ENCODE measurements at places on chromosomes 16 and 17.

GRCh38 chr17:14630046-14630445, 329.2 kb downstream of the HS3ST3B1 start:
- no peak for DNase-seq

GRCh38 chr17:8806926-8807550, 7.9 kb upstream of the MFSD6L start:
- DNase-seq, result no peak

- DNase-seq, result no peak
Measured at GRCh38 chr17:80474961-80475909, 1.2 kb downstream of the NPTX1 start.

DNA sequence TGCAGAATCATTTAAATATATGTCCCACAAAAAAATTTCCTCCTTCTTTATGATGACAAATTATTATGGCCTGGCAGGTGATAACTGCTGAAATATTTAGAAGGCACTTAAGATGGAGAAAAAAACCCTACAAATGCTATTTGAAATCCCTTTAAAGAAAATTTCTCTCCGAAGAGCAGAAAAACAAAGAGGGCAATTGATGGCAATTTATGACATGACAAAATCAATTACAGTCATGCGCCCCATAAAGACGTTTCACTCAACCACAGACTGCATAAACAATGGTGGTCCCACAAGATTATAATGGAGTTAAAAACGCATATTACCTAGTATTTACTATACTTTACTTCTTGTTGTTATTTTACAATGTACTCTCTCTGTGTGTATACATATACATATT, 25.2 kb upstream of the KIF2B start:
- no peak for DNase-seq
